ENCODE measurements at places on chromosomes 2 and 18. TPM values are rescaled to one million over a fixed set of nuclear protein-coding genes. Genes with fewer than 3 reads are reported as not detected.
A peak's percentile ranks its signal among the peaks of the same experiment; 100 is the strongest.

GRCh38 chr2:109185338-109185737 lies 56.3 kb downstream of the SH3RF3 start:
- peaks cover 8% of the 10 kb centered on the region for H3K4me1 ChIP-seq
- no peak overlapping the region for H3K27ac ChIP-seq
- H3K4me3 ChIP-seq, result no peak overlapping the region
- peaks cover 4% of the 10 kb centered on the region for H3K27me3 ChIP-seq

DNA sequence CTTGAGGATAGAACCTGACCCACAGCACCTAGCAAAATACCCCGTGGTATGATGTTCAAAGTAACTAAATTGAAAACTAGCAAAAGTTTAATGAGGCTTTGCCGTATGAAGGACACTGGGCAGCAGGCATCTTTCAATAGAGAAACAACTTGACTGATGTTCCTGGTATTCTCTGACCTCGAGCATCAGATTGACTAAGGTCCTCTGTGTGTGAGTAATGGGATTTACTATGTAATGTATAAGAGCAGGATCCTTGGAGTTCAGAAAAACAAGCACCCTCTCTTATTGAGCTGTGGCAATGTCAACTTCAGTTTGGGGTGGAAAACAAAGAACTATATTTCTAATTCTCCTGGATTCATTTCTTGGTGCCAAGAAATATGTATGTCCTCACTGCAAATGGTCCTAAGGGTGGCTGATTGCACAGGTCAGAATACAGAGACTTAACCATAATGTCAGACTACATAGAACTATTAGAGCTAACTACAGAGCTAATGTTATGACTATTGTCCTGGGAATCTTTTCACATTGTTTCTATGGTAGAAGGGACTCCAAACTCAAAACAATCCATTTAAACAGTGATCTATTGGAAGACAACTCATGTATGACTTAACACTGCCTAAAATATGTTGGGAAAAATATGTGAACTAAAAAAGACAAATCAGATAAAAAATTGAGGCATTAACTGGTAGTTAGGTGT lies 4.4 kb downstream of the TNFAIP6 start:
- H3K27me3 ChIP-seq, result no peaks in the 10 kb centered on the region
- no peak for DNase-seq
- H3K4me3 ChIP-seq, result no peak overlapping the region
- H3K27ac ChIP-seq, result no peak overlapping the region

DNA sequence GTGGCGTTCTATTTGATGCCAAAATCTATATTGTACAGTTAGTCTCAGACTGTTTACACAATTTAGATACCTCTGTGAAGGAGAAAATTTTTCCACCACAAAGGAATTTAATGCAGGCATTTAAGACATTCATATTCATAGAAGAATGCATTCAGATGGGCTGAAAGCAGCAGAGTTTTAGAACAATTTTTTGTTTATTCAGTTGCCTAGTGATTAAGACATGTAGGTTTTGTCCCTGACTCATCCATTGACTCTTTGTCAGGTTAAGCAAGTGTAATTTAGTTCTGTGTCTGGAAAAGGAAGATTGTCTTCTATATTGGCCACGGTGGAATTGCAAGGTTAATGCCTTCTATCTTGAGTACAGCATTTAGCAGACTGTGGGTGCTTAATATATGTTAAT lies 515.0 kb downstream of the PARD3B start:
- no peak overlapping the region for H3K4me3 ChIP-seq
- peaks cover 6% of the 10 kb centered on the region for H3K4me1 ChIP-seq

- no peak overlapping the region for H3K4me3 ChIP-seq
- no peaks in the 10 kb centered on the region for H3K27me3 ChIP-seq
- H3K4me1 ChIP-seq, result no peaks in the 10 kb centered on the region
- no peak for DNase-seq
These were observed 438.0 kb upstream of the NXPH2 start for GRCh38 chr2:139218181-139218580.

DNA sequence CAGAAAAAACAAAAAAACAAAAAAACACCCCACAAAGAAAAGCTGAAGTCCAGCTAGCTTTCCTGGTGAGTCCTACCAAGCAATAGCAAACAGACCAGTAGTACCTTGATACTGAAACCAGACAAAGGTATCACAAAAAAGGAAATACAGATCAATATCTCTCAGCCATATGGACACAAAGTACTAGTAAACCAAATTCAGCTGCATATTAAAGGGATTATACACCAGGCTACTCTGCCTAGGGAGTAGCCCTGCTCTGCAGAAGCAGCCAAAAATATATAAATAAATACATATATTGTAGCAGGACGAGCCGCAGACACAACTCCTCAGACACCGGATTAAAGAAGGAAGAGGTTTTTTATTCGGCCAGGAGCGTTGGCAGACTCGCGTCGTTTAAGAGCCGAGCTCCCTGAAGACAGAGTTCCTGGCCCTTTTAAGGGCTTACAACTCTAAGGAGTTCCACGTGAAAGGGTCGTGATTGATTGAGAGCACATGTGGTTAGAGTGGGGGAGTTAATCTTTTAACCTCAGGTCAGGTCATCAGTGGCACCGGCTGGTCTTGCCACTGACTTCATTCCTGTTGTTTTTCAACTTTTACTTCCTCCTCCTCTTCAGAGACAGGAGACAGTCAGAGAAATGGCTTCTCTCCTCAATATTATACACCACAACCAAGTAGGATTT lies 38.4 kb upstream of the DTNB start:
- no peak overlapping the region for H3K27ac ChIP-seq
- H3K4me1 ChIP-seq, result no peaks in the 10 kb centered on the region
- H3K4me3 ChIP-seq, result no peak overlapping the region
- no peaks in the 10 kb centered on the region for H3K36me3 ChIP-seq
- DNase-seq, result no peak

GRCh38 chr18:79797518-79798345 lies at the start of gene KCNG2:
Gene KCNG2 (plus strand): TSS chr18:79797938. CDS start chr18:79863668, 65,730 bp downstream.
- H3K36me3 ChIP-seq, result no peaks in the 10 kb centered on the region
- DNase-seq, result no peak
- no peak within 1 kb of the TSS for H3K4me3 ChIP-seq
- H3K27ac ChIP-seq, result no peak within 1 kb of the TSS
- H3K4me1 ChIP-seq, result 0 out of 2 replicates have a peak, but pooled peaks cover 3% of the 10 kb centered on the region
- H3K27me3 ChIP-seq, result peaks cover 7% of the 10 kb centered on the region

DNA sequence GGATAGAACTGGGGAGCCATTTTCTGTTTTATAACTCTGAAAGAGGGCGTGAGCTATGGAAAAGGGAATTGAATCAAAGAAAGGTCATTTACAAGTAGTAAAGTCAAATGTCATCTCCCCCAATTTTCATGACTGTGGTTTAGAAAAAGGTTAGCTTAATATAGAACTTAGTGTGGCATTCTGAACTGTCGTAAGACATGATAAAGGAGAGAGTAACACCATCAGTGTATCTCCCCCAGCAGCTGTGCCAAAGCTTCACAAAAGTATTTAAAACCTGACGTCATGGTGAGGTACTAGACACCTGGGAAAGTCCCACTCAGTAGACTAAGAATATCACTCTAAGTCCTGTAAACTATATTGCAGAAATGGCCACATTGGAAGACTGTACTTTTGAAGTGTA lies 5.8 kb upstream of the IKZF2 start:
- no peak overlapping the region for H3K4me3 ChIP-seq
- no peak overlapping the region for H3K27ac ChIP-seq
- no peaks in the 10 kb centered on the region for H3K36me3 ChIP-seq

DNA sequence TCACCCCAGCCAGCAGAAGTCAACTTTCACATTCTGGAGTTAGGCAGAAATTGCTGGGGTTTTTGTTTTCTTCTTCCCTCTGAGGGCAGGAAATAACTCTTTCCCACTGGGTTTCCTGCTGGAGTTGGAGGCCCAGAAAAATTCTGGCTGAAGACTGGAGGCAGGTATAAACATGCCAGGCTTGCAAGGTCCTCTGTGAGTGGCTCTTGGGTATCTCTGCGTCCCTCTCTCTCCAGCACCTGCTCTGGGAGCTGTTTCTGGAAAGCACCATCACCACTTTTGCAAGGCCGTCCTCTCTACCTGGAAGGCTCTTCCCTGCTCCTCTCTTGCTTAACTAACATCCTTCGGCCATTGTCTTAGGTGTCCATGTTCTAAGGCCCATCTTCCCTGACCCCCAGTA lies 91.0 kb downstream of the MCFD2 start:
- H3K4me1 ChIP-seq, result no peaks in the 10 kb centered on the region
- no peak overlapping the region for H3K27ac ChIP-seq
- H3K27me3 ChIP-seq, result no peaks in the 10 kb centered on the region
- DNase-seq, result no peak
- no peaks in the 10 kb centered on the region for H3K36me3 ChIP-seq

GRCh38 chr2:182391443-182391842 lies 35.4 kb downstream of the PDE1A start:
- H3K36me3 ChIP-seq, result no peaks in the 10 kb centered on the region
- DNase-seq, result no peak
- no peaks in the 10 kb centered on the region for H3K4me1 ChIP-seq
- no peak overlapping the region for H3K27ac ChIP-seq
- H3K27me3 ChIP-seq, result no peaks in the 10 kb centered on the region
- no peak overlapping the region for H3K4me3 ChIP-seq

DNA sequence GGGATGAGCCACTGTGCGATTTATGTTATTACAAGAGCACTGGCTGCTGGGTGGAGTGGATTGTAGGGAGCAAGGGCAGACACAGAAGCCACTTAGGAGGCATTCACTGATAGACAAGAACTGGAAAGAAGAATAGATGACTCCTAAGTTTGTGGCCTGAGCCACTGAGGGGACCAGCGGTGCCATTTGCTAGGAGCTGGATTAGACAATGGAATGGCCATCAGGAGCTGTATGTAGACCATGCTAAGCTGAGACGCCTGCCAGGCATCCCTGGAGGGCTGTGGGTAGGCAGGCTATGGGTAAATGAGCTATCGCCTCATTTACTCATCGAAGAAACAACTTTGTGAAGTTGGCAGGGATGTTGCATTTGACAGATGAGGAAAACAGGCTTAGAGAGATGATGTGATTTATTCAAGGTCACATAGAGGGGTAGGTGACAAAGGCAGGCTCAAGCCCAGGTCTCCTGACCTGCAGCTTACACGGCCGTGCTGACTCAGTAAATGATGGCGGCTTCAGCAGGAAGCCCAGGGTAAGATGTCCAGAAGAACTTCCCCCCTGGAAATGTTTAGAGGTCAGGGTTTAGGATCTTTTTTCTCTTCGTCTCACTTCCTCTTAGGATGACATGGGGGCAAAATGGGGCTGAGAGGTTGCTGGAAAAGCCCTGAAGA lies 2.8 kb downstream of the MFSD2B start:
- H3K4me1 ChIP-seq, result peaks cover 29% of the 10 kb centered on the region
- H3K27me3 ChIP-seq, result no peaks in the 10 kb centered on the region
- H3K27ac ChIP-seq, result 0 out of 2 replicates have a peak overlapping the region, but pooled peaks have one; percentile 18
- DNase-seq, result no peak
- H3K36me3 ChIP-seq, result no peaks in the 10 kb centered on the region

- DNase-seq, result no peak
- H3K36me3 ChIP-seq, result no peaks in the 10 kb centered on the region
- no peak within 1 kb of the TSS for H3K27ac ChIP-seq
- no peaks in the 10 kb centered on the region for H3K27me3 ChIP-seq
These were observed at the start of gene RTP5 for GRCh38 chr2:241869087-241869961. Gene RTP5 (plus strand): TSS chr2:241869729. CDS start chr2:241869757, 28 bp downstream.

DNA sequence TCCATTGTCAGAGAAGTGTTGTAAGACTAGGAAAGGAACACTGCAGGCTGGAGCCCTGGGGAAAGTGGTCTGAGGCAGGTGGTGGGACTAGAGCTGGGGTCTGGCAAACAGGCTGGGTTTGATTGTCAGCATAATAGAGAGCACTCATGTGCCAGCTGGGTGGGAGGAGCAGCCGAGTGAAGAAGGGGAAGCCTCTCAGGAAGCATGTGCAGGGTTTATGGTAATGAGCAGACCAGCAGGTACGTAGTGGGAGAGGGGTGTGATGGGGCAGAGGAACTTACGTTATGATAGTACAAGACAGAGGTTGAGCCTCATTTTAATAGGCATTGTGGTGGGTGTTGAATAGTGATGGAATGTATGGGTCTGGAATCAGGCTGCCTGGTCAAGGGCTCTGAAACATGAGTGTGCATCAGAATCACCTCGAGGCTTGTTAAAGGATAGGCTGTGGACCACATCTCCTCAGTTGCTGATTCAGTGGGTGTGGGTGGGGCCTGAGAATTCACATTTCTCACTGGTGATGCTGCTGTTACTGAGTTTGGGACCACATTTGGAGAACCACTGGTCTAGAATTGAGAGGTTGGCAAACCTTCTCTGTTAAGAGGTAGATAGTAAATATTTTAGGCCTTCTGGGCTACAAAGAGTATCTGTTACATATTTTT lies 1.7 kb upstream of the MGAT5 start:
- DNase-seq, result no peak
- no peaks in the 10 kb centered on the region for H3K4me1 ChIP-seq
- no peaks in the 10 kb centered on the region for H3K36me3 ChIP-seq

- DNase-seq, result no peak
- H3K4me3 ChIP-seq, result no peak overlapping the region
- H3K27ac ChIP-seq, result no peak overlapping the region
- no peaks in the 10 kb centered on the region for H3K4me1 ChIP-seq
- no peaks in the 10 kb centered on the region for H3K36me3 ChIP-seq
These were observed 54.1 kb upstream of the HS6ST1 start for GRCh38 chr2:128372621-128373341.

- H3K27me3 ChIP-seq, result no peaks in the 10 kb centered on the region
- no peak overlapping the region for H3K4me3 ChIP-seq
- H3K4me1 ChIP-seq, result peaks cover 77% of the 10 kb centered on the region
- no peak for DNase-seq
- peak overlapping the region; percentile 100 for H3K27ac ChIP-seq
These were observed 6.4 kb upstream of the FHL2 start for GRCh38 chr2:105405291-105405690.

GRCh38 chr2:240524963-240525718 lies 32.6 kb downstream of the ANKMY1 start:
- no peaks in the 10 kb centered on the region for H3K4me1 ChIP-seq
- H3K36me3 ChIP-seq, result no peaks in the 10 kb centered on the region
- no peak for DNase-seq
- no peaks in the 10 kb centered on the region for H3K27me3 ChIP-seq
- H3K27ac ChIP-seq, result no peak overlapping the region

- H3K36me3 ChIP-seq, result no peaks in the 10 kb centered on the region
- no peaks in the 10 kb centered on the region for H3K4me1 ChIP-seq
These were observed 19.4 kb upstream of the ATP6V1B1 start for GRCh38 chr2:70916291-70916690.

GRCh38 chr18:72720116-72720515 lies 147.7 kb downstream of the NETO1 start:
- no peak overlapping the region for H3K4me3 ChIP-seq
- no peaks in the 10 kb centered on the region for H3K27me3 ChIP-seq
- no peak for DNase-seq
- H3K36me3 ChIP-seq, result no peaks in the 10 kb centered on the region
- no peak overlapping the region for H3K27ac ChIP-seq

SLC16A14 gene
- 3.2 TPM for total RNA-seq

NFE2L2 gene
- 104 TPM for total RNA-seq

ARMC9 gene
- total RNA-seq, result 42.7 TPM

KLF7 gene
- 17.1 TPM for total RNA-seq

TRIM43 gene
- total RNA-seq, result not detected
